ENCODE measurements at places on chromosomes 4 and X. TPM values are rescaled to one million over a fixed set of nuclear protein-coding genes. Genes with fewer than 3 reads are reported as not detected.

The DUX4 gene
- not detected for total RNA-seq

The TLR1 gene
- total RNA-seq, result 7.6 TPM

The C4orf33 gene
- total RNA-seq, result 10.5 TPM

The TLR8 gene
- 1.8 TPM for total RNA-seq

The SLC25A43 gene
- 5.4 TPM for total RNA-seq

The TMEM47 gene
- 44.8 TPM for total RNA-seq

The GIMD1 gene
- total RNA-seq, result not detected

The IQCM gene
- not detected for total RNA-seq

The NWD2 gene
- total RNA-seq, result 0.06 TPM

The IL3RA gene
- 6.2 TPM for total RNA-seq

The TMSB15A gene
- total RNA-seq, result 13.9 TPM

The NDST3 gene
- total RNA-seq, result 5.5 TPM

The COL4A6 gene
- total RNA-seq, result 14.2 TPM

The F9 gene
- total RNA-seq, result not detected

The CFAP99 gene
- total RNA-seq, result 0.41 TPM

The ARR3 gene
- total RNA-seq, result not detected

The CSAG2 gene
- total RNA-seq, result not detected

The MAMLD1 gene
- 5.3 TPM for total RNA-seq

The UCHL1 gene
- 48.0 TPM for total RNA-seq

The CXCL10 gene
- 3.3 TPM for total RNA-seq

The F8A2 gene
- total RNA-seq, result not detected

The EVC gene
- 80.9 TPM for total RNA-seq

The RHOXF2B gene
- not detected for total RNA-seq

The HELT gene
- total RNA-seq, result not detected

The PABPC5 gene
- total RNA-seq, result 5.2 TPM

The TAB3 gene
- 35.0 TPM for total RNA-seq

The TMPRSS11F gene
- not detected for total RNA-seq

The XK gene
- total RNA-seq, result 7.8 TPM

The PAGE2 gene
- not detected for total RNA-seq

The AMTN gene
- not detected for total RNA-seq

The NUP62CL gene
- 15.8 TPM for total RNA-seq

The THAP9 gene
- 18.4 TPM for total RNA-seq

The ANAPC4 gene
- 36.8 TPM for total RNA-seq

The TLR10 gene
- 1.1 TPM for total RNA-seq

The SPANXC gene
- total RNA-seq, result not detected

The ASMTL gene
- total RNA-seq, result 27.3 TPM

The ZAR1 gene
- total RNA-seq, result not detected

The KIAA1210 gene
- total RNA-seq, result 4.1 TPM

The VCX2 gene
- total RNA-seq, result not detected

The GPR82 gene
- 0.58 TPM for total RNA-seq
